ENCODE measurements at places on chromosomes 13 and 19.

DNA sequence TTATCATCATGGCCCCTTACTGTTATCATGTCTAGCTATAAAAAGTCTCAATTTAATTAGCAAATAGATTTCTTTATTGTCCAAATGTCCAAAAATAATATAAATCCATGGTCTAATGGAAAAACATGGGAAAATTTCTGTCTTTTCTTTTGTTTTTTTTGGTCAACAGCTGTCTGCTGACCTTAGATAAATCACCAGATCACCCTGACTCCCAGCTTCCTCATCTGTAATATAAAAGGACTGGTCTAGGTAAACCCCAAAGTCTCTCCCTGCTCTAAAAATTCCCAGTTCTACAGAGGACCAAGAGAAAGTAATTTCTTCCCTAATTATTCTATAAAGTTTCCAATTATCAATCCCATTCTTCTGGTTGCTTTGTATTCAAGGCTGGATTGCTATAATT lies 30.7 kb upstream of the RCBTB2 start:
- DNase-seq = no peak

DNA sequence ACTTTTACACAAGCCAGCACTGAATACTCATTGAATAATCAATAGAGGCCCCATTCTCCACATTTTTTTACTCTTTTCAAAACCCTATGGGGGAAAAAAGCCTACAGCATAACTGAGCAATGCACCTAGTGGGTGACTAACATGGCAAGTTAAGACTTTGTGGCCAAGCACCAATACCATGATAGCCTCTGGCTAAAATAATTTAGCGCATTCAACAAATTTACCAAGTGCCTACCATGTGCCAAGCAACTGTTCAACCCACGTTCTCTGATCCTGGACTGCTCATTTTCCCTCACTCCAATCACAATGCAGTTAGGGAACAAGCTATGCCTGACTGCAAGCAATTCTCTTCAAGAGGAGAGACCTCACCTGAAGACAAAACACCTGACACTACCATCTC lies 3.0 kb downstream of the ANKRD10 start:
- DNase-seq = no peak

- no peak for DNase-seq
Observed at GRCh38 chr13:68727165-68727564, 1380.5 kb upstream of the ATXN8OS start.

- no peak for DNase-seq
Observed at GRCh38 chr19:28257396-28257795, 955.6 kb downstream of the UQCRFS1 start.
